Cortex of kidney (tissue), 1 donor: ENCODE measurements at places on chromosomes 1 and 21.

- DNase-seq = no peak
These were observed 209.6 kb downstream of the GIPC2 start for GRCh38 chr1:78255383-78255782.

DNA sequence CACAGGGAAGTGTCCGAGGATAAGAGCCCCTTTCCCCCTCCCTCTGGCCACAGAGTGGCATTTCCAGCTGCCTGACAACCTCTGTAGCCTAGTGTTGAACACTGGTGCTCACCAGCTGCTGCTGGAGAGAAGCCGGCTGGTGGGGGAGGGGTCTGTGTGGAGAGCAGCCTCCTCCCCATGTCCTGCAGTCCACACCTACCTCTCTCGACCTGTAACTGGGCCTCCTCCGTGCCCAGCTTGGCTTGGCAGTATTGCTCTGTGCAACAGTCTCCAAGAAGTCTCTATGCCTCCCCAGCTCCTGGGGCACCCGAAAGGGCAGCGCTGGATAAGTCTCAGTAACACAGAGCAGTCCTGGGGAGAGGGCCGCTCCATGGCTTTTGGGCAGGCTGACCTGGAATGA, 17.0 kb downstream of the PAPPA2 start:
- DNase-seq = no peak

DNA sequence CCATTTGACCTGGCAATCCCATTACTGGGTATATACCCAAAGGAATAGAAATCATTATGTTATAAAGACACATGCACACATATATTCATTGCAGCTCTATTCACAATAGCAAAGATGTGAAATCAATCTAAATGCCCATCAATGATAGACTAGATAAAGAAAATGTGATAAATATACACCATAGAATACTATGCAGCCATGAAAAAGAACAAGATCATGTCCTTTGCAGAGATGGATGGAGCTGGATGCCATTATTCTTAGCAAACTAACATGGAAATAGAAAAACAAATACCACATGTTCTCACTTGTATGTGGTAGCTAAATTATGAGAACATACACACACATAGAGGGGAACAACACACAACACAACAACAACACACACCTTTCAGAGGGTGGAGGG, 248.5 kb downstream of the PCP4 start:
- DNase-seq = no peak

GRCh38 chr1:243950166-243950565, 100.1 kb upstream of the AKT3 start:
- no peak for DNase-seq

GRCh38 chr1:110390692-110391245, at the start of gene SLC16A4:
SLC16A4 (minus strand) TSS chr1:110391026; CDS start chr1:110389323, 1,703 bp downstream.
- no peak for DNase-seq

- DNase-seq = no peak
These were observed 797 bp upstream of the RSPH1 start for GRCh38 chr21:42496839-42497202.

GRCh38 chr1:119000371-119001180, 12.4 kb upstream of the TBX15 start:
- no peak for DNase-seq

DNA sequence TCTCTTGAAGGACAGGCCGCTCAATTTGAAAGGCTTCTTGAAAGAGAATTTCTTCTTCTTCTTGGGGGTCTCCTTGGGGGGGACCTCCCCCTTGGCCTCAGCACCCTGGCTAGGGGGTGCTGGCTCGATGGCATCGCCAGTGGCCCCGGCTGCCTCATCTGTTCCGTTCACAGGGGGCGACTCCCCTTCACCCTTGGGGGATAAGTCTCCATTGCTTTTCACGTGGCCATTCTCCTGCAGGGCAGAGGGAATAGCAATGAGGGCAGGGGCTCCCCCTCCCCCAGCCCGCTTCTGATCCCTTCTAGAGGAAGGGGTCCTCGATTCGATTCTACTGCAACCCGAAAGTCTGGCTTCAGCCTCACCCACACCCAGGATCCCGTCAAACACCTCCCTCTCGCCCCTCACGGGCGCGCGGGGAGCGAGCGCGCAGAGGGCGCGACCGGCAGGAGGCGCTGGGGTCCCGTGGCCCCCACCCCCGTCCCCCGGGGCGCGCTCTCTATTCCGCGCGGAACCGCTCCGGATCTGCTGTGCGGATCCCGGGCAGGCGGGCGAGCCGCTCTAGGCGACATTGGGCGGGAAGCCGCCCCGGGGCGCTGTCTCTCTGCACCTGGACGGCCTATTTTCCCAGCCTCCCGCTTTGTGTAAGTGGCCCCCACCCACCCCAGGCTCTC, 1.0 kb downstream of the MARCKSL1 start:
- DNase-seq = no peak

DNA sequence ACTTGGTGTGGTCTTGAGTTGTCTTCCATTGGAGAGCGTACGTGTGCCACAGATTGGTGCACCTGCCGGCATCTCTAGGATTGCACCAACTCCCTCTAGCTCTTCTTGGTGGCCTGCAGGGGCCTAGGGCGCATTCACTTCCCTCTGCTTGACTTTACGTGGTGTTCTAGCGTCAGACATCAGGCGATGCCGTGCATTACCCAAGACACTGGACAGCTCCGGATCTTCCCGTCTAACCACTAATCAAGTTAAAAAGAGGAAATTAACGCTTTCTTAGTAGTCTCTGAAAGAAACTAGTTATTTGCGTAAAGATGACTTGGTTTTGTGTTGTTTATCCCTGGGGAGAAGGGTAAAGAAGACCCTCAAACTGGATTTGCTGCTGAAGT, 510 bp upstream of the IL10RB start:
- DNase-seq = no peak

DNA sequence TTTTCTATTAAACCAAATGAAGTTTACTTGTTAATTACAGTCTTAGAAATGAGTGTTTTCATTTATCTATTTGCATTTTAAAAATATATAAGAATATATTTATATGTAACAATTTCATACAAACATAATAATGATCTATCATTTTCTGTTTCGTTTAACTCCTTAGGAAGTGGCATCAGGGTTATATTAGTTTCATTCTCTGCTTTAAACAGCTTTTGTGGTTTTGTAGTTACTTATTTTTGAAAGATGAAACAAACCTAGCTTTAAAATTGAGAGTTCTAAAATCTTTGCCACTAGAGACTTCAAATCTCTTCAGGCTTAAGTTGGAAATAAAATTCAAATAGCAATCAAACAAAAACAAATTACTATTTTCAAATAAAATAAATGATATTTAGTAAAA, 2110.6 kb downstream of the MRPL39 start:
- DNase-seq = no peak

GRCh38 chr1:64579767-64580166, 109.8 kb downstream of the CACHD1 start:
- no peak for DNase-seq

- no peak for DNase-seq
These were observed 208.2 kb upstream of the KIAA0040 start for GRCh38 chr1:175400766-175401165.

GRCh38 chr1:61241973-61242381, 159.6 kb downstream of the NFIA start:
- DNase-seq = no peak

DNA sequence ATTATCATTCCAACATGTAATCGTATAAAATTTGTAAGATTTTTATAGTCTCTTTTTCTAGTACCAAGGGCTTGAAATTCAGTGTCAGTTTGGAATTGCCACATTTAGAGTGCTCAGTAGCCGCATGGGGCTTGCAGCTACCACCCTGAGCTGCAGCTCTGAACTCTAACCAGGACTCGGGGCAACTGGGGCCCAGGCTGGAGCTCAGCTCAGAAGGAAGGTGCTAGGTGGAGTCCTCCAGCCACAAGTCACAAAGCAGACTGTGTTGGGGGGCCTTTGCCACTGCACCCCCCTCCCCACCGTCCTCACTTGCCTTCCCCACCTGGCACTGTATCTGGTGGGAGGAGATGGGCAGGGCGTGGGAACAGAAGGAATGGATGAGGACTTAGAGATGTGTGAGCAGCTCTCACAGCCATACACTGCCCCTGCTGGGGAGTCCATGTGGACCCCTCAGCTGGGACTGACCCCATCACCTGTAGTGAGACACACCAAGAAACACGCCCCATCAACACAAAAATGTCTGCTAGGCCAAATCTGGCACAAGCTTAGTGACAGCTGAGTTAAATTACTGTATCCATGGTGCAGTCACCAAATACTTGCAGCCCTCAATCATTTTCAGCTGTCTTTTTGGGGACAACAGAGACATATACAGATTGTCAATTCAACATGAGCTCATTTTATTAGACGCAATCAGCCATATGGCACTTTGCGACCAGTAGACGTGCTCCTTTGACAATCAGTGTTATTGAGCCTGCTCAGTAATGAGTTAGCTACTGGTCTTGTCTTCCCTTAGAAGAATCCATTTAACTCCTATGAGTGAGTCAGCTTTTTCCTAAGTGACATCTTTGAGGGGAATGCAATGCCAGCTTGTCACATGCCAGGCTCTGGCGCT, 241.7 kb upstream of the RAB4A start:
- DNase-seq = no peak

DNA sequence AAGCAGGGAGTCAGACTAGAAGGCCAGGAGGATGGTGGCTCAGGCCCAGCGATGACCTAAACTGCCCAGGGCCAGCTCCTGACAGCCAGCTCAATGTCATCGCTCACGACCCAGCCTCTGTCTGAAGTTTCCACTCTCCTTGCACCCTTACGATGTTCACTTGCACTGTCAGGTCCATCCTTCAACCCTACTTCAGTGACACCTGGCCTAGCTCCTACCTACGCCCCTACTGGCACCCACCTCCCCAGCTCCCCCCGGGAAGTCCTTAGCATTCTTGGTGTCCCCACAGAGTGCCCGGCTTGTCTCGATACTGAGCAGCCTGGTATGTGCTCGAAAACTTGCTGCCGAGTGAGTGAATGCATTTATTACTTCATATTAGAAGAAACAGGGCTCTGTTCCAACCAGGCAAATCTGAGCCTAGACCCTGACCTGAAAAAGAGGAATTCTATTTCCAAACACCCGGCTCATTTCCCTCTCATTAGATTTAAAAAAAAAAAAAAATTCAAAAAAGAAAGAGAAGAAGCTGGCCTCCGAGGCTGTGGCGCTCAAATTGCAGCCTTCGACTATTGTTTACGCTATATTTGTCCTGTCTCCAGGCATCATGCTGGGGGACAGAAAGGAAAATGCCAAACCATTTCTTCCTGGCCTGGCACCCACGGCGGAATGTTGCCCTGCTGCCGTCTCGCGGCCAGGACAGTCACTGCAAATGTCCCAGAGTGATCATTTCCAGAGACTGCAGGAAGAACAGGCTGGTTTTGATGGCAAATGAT, 29.8 kb upstream of the LRRC38 start:
- DNase-seq = no peak
